Activated CD4-positive, alpha-beta T cell treated with anti-CD3 and anti-CD28 coated beads, Interleukin-2, amount 50 U/mL, for 48 hours (primary cell): ENCODE measurements at places on chromosomes 3 and 15.

DNA sequence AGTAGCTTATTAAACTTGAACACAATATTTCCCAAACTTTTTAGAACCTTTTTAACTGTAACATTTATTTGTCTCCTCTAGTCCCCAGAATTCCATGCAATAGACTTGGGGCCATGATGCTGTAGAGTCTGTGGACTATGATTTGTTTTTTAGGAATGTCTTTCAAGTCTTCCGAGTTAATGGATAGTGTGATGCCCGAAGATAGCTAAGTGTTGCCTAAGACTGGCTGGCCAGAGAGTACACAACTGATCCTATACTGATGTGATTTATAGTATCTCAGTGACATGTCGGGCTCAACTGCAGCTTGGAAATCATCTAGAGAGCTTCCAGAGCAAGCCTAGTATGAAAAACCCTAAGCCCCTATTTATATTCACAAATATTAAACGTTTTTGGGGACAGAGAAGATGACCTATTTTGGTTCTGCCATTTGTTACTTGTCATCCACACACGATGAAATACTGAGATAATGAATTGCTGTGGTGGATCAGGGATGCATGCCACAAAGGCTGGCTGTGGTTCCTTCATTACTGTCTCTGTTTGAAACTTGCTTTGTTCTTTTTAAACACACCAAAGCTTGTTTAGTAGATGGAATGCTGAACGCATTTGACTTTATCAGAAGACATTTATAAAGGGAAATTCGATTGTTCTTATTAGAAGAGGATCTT, 507.4 kb downstream of the TAFA4 start:
- no peak for DNase-seq

GRCh38 chr3:71994906-71995305, 210.0 kb upstream of the PROK2 start:
- no peak for DNase-seq

DNA sequence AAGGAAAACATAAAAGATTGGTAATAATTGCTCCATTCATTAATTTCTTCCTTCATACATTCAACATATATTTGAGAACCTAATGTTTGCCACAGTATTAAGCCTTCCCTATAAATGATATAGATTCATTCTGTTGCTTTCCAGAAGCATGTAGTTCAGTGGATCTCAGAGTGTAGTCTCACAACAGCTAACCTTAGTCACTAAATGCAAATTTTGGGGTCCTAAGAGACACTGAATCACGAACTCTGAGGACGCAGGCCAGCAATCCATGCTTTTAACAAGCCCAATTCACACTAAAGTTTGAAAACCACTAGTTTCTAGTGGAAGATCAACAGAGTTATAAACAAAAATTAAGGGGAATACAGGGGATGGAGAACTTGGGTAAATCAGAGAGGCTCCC, 7.2 kb upstream of the AQR start:
- no peak for DNase-seq

- DNase-seq: no peak
These were observed 357.6 kb upstream of the CFAP20DC start for GRCh38 chr3:59407425-59407824.

DNA sequence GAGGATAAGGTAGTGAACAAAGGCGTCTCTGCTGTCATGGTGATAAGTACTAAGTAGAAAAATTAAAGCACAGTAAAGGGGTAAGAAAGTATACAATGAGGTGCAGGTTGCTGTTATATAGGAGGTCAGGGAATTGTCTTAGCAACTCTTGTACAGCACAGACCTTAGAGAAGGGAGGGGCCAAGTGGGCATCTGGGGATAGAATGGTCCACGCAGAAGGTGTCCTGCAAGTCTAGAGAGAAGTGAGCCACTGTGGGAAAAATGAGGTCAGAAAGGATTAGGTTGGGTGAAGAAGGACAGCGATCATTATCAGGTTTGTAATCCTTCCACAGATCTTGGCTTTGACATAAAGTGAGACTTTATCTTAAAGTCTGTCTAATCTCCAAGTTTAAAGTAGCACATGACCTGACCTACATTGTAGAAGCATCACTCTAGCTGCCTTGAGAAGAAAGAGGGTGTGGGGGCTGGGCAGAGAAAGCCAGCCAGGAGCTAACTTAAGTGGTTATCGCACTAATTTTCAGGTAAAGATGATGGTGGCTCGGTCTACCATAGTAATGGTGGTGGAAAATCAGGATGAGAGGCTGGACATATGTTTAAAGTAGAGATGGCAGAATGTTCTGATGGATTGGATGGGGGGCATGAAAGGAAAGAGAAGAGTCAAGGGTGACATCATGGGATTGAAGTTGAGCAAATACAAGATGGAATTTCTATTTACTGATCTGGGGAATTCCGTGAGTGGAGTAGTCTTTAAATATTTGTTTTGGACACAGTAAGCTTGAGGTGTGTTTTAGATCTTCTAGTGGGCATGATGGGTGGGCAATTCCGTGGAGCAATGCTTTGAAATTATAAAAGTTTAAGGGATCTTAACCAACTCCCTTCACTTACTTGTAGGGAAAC, 919.2 kb downstream of the ROBO1 start:
- no peak for DNase-seq

- peak; percentile 67 for DNase-seq
These were observed at the start of gene GPR171 for GRCh38 chr3:151203051-151203420. Gene GPR171 (minus strand): TSS chr3:151203216. CDS start chr3:151199386, 3,830 bp downstream.

GRCh38 chr15:83926116-83926515, 272.2 kb downstream of the ADAMTSL3 start:
- DNase-seq: no peak

DNA sequence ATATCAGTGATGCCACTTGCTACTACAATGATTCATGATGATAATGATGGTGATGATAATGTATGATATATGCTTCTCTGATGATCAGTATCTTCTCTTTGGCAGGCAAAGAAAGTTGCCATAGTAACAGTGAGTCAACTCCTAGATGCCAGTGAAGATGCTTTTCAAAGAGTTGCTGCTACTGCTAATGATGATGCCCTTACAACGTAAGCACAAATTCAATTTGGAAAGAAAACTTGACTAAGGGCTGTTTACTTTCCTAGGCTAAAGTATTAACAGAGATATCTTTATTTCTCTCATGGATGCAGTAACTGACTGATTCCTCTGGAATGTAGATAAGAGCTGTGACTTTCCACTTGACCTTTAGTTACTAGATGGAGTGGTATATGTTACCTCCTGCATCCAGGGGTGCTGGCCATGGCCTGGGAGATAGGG, 27.8 kb downstream of the ADGRG7 start:
- DNase-seq: no peak

- DNase-seq: no peak
These were observed 2.6 kb downstream of the GP9 start for GRCh38 chr3:129063091-129063640.

DNA sequence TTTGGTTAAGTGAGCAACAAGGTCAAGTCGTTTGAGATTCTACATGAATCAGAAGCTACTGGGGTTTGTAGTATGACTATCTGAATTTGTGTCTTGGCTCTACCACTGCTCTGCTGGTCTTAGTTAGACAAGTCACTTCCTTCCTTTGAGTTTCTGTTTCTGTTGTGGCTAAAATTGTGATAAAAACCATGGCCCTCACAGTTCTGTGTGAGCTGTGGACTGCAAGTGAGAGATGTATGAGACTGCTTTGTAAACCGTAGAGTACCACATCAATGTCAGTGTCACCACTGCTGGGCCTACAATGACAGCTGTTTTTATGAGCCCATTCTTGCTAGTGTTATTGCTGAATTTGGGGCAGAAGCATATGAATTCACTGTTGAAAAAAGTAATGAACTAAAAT, 32.7 kb downstream of the RARB start:
- no peak for DNase-seq

DNA sequence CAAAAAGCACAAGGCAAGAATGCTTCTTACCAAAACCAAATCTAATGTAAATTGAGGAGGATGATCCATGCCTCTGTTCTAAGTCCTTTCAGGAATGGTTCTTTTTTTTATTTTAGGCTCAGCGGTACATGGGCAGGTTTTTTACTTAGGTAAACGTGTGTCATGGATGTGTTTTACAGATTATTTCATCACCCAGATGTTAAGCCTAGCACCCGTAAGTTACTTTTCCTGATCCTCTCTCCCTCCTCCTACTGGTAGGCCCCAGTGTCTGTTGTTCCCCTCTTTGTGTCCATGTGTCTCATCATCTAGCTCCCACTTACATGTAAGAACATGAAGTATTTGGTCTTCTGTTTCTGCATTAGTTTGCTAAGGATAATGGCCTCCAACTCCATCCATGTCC, 289.2 kb upstream of the THBS1 start:
- DNase-seq: no peak

DNA sequence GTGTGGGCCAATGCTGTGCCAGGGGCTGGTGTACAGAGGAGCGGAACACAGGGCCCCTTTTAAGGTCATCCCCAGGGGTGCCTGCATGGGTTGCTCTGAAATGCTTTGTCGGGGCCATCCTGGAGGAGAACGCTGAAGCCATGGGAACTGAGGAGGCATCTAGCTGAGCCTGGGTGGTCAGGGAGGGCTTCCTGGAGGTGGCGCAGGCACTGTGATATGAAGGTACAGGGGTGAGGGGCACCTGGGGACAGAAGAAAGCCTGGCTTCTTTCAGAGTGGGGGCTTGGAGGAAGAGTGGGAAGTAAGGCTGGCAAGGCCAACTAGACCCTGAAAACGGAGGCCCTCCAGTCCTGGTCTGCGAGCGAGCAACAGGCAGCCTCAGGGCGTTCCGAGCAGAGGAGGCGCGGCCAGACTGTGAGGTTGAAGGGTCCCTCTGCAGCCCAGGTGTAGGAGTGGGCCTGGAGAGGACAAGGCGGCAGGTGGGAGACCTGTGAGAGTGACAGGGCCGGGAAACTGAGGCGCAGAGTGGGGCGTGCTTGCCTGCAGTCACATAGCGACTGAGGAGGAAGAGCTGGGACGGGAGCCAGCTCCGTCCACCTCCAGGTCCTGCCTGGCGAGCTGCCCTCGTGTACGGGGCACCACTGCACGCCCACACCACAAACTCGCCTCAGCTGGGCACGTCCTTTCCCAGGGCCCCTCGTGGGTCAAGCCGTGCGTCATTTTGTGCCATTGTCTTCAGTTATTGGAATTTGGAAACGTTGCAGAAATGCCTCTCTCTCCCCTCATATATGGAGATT, 4.1 kb downstream of the FBLN2 start:
- DNase-seq: no peak
